NCI-H1417 (cell line): ENCODE measurements at places on chromosomes 7 and 10.

- DNase-seq: no peak
Observed at GRCh38 chr7:20402747-20403230, 72.1 kb downstream of the ITGB8 start.

GRCh38 chr10:50600286-50600685, 23.5 kb downstream of the SGMS1 start:
- DNase-seq: no peak

- no peak for DNase-seq
Observed at GRCh38 chr7:98594348-98594747, 22.7 kb upstream of the NPTX2 start.

- no peak for DNase-seq
Observed at GRCh38 chr7:78057571-78057970, 259.0 kb downstream of the PHTF2 start.

DNA sequence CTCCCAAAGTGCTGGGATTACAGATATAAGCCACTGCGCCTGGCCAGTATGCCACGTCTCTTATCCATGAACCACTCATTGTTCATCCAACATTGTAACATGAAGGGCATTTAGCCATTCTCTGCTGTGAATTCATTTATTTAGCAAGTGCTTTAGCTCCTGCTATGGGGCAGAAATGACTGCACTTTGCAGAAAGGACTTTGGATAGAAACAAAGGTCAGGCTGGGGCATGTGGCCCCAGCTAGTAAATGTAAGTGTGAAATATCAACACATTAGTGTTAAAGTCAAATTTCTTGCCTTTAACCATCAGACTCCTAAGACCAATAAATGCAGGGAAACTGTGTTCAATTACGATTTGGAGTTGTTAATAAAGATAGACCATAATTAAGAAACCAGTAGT, 27.7 kb upstream of the TAX1BP1 start:
- no peak for DNase-seq

DNA sequence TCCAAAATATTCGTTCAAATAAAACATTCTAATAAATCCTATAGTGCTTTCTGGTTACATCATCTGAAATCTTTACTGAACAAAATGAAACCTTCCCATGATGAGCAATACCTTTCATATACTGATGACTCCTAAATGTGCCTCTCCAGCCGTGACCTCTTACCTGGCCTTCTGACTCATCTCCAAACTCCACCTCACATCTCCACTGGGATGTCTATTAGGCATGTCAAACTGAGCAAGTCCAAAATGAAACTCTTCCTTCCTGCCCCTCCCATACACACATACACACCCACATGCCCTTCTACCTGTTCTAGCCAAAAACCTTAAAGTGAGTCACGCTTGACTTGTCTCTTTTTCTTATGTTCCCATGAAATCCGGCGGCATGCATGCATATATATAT, 22.9 kb downstream of the GSAP start:
- no peak for DNase-seq

GRCh38 chr10:80453842-80454512, at the start of gene TSPAN14:
TSS of gene TSPAN14 (plus strand) at chr10:80454310. CDS start at chr10:80489234, 34,924 bp downstream.
- DNase-seq: peak; percentile 72

GRCh38 chr7:91683823-91684222, 196.7 kb downstream of the MTERF1 start:
- peak; percentile 28 for DNase-seq

DNA sequence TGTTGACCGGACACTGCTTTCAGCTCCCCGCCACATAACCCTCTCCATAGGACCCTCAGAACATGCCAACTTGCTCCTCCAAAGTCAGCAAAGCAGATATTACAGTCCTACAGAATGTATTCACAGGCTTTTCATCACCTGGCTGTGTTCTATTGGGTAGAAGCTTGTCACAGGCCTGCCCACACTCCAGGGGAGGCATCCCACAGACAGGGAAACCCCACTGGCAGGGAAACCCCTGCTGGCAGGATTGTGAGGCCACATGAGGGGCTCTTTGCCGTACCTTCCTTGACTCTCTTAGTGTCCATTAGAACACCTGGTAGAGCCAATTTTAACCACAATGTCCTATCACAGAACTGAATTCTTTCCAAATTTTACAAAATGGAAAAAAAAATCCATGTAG, 344.2 kb upstream of the MGMT start:
- no peak for DNase-seq

DNA sequence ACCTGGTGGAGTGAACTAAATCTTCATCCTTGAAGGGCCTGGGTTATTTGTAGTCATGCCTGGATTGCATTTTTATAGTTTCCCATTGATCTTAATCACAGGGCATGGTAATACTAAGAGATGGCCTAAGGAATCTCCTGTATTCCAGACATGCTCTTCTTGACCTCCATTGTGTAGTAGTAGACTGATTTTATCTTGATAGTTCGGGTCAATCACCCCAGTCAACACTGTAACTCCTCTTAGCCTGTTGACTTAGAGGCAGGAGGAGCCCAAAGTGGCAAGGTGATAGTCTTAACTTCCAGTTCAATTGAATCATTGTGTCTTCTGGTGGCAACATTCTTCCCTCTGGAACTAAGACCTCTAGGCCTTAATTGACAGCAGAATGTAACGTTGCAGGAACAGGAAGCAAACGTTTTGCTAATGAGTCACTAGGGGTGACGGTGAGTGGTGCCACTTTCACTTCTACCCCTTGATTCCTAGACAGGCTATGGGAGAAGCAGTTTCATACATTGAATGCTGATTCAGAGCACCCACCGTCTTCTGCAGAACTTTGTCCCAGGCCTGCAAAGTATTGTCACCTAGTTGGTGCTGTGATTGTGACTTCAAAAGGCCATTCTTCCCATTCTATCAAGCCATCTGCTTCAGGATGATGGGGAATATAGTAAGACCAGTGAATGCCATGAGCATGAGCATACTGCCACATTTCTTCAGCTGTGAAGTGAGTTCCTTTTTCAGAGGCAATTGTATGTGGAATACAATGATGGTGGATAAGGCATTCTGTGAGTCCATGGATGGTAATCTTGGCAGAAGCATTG, 24.0 kb upstream of the PAPSS2 start:
- DNase-seq: no peak

DNA sequence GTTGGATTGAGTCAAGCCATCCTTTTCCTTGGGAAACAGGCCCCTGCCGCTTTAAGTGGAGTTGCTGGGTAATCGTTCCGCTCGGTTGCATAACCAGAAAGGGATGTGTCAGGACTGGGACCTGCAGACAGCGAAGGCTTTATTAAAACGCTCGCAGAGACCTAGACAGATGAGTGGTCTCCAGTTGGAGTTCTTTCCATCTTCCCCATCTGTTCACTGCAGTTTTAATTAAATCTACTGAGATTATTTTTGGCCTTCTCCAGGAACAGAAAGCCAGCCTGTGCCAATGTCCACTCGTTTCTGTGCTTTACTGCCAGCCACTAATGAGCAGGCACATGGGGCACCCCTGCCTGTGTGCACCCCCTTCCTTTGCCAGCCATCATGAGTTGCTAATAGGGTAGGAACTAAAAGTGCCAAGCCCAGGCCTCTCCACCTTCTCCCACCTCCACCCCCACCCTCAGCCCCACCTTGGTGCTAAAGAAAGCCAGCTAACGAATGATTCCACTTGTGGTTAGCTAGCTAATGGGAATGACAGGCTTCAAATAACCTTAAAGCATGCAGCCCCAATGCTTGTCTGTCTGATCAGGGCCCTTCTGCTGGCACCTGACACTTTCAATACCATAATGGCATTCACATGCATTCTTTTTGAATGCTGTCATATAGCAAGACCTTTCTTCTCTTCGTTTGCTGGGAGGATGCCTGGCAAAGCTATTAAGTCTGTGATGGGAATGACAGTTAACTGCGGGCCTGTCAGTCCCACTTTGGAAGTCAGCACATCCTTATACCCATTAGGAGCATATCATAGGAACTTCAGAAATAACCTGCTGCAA, 556.8 kb upstream of the GALNT17 start:
- DNase-seq: peak; percentile 50

DNA sequence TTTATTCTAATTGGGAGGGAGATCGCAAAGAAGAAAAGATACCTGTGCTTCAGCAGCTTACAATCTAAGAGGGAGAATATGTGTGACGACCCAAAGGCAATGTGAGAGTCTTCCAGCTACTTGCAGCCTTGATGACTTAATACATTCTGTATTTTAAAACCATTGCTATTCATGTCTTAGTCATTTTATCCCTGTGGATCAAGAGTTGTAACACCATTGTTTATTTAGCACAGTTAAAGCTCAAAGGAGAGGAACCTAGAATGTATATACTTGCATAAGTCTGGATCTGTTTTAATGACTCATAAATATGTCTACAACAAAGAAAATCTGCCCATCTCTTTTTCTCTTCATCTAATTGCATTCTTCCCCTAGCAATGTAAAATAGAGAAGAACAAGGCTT, 117.9 kb upstream of the DLX6 start:
- DNase-seq: no peak

DNA sequence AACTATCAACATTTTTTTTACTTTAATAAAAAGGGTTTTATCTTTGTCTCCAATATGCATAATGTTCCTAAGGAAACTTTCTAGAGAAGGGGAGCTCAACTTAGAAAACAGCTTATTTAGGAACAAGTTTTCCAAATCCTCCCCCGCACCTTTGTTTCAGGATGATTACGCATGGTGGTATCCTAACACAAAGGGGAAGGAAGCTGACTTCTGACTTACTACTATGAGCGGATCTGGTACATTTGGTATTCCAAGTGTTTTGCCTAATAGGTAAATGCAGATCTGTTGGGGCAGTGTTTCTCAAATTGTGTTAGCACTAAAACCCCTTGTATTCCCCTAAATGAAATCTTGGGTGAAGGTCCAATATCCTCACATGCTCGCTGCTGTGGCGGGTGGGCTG, 229.3 kb upstream of the KLF14 start:
- no peak for DNase-seq

- no peak for DNase-seq
Observed at GRCh38 chr7:18689551-18689950, 194.0 kb downstream of the HDAC9 start.

DNA sequence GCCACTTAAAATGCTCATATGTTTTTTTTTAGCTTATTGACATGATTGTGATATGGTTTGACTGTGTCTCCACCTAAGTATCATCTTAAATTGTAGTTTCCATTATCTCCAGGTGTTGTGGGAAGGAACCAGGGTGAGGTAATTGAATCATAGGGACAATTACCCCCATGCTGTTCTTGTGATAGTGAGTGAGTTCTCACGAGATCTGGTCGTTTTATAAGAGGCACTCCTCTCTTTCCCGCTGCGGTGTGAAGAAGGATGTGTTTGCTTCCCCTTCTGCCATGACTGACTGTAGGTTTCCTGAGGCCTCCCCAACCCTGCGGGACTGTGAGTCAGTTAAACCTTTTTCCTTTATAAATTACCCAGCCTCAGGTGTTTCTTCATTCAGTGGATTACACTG, 80.5 kb upstream of the ETV1 start:
- no peak for DNase-seq

- DNase-seq: no peak
Observed at GRCh38 chr10:112532189-112532588, 85.2 kb downstream of the VTI1A start.

GRCh38 chr7:35705932-35706461, 11.1 kb upstream of the HERPUD2 start:
- DNase-seq: no peak

DNA sequence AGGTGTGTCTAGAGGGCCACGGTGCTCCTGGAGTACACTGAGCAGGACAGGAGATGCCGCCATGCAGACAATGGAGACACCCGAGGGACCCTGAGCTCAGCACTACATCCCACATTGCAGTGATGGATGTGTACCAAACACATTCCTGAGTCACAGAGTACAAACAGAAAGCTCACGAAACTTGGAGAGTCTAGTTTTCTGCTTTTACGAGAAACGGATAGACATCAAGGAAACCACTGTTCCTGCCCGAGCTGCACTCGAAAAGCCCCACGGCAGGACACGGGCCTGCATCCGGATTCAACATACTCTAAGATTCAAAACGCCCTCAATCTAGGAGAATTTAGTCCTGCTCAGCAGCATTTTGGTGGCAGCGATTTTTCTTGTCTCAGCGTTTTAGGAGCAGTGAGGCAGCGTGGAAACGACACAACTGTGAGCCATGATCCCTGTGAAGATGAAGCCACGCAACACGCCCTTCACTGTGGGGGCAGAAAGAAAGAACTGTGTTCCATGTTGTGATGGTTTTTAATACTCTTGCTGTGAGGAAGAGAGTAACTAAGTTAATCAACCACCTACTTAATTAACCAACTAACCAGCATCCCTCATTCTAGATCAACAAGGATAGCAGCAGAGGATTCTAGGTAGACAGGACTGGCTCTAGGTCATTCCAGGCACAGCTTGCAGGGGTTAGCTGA, 3.2 kb downstream of the TNS3 start:
- DNase-seq: no peak

DNA sequence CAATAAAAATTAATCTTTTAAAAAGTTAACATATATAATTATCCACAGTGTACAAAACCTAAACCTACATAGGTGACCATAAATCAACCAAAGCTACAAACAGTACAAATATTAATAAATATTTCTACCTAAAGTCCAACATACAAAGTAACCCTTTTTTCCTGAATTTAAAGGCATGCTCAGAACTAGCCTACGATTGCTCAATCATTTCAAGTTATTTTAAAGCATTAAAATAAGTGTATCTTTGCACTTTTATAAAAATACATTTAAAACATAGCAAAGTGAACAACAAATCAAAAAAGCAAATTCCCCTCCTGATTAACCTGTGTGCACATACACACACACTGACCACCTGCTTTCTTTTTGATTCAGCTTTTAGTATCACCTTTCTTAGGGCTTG, 202.2 kb downstream of the PARD3 start:
- DNase-seq: no peak

DNA sequence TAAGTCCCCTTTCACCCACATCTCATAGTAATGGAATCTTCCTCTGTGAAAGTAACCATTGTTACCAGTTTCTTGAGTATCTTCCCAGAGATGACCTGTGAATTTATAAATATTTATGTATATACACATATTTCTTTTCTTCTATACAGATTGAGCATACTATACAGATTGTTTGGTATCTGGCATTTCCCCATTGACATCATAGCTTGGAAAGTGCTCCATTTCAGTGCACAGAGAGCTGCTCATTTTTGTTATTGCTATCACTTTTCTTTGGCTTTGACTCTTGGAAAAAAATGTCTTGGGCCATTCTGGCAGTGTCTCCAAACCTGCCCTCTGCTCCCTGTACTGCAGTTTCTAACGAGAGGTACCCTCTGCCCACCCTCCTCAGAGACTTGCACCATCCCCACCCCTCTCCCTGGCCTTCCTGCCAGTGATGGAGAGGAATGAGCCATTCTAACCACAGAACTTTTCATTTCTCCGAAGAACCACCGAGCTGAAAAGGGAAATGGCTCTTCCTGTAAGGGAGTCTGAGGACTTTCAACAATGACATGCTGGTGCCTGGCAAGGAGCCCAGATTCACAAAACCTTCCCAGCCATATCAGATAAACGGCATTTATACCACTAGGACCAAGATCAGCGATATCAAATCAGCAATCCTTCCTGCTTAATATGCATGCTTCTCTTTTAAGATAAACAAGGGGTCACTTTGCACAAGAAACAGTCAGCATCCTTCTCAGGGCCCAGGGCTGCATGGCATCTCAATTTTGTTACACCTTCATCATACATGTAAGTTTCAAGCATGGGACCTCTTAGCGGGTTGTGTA, 19.7 kb upstream of the CCSER2 start:
- peak; percentile 5 for DNase-seq
